ENCODE measurements at places on chromosomes 5 and 9.
A peak's percentile ranks its signal among the peaks of the same experiment; 100 is the strongest.

GRCh38 chr5:124071039-124071438 lies 559.1 kb downstream of the CSNK1G3 start:
- DNase-seq = no peak

DNA sequence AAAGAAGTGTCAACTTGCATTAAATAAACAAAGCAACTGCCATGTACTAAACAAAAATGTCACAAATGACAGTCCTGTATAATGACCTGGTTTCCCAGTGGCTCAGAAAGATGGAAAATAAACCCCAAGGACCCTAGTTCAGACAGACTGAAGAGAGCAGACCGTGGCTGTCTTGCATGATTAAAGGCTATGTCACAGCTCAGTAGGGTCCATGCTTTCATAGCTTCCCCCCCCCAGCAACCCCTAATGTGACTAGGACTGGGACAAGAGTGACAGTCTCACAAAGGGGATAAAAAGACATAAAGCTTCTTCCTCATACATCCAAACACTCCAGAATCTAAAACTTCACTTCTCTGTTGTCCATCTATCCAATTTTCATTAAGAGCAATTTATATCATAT lies 113.6 kb downstream of the NR6A1 start:
- DNase-seq = no peak

- DNase-seq = no peak
Measured at GRCh38 chr5:62395210-62395950, 8.3 kb downstream of the DIMT1 start.

GRCh38 chr5:78542321-78542840 lies 106.2 kb downstream of the LHFPL2 start:
- DNase-seq = no peak

DNA sequence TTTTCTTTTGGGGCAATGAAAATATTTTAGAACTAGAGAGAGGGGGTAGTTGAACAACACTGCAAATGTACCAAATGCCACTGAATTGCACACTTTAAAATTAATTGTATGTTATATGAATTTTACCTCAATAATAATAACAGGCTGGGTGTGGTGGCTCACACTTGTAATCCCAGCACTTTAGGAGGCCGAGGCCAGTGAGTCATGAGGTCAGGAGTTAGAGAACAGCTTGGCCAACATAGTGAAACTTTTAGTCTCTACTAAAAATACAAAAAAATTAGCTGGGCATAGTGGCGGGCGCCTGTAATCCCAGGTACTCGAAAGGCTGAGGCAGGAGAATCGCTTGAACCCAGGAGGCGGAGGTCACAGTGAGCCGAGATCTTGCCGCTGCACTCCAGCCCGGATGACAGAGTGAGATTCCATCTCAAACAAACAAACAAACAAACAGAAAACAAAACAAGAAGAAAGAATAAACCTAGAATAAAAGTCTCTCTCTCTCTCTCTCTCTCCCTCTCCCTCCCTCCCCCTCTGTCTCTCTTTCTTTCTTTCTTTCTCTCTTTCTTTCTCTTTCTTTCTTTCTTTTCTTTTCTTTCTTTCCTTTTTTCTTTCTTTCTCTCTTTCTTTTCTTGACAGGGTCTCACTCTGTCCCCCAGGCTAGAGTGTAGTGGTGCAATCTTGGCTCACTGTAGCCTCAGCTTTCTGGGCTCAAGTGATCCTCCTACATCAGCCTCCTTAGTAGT lies 91.1 kb downstream of the BASP1 start:
- no peak for DNase-seq

- DNase-seq = no peak
Measured at GRCh38 chr5:68264024-68264956, 48.7 kb downstream of the PIK3R1 start.

DNA sequence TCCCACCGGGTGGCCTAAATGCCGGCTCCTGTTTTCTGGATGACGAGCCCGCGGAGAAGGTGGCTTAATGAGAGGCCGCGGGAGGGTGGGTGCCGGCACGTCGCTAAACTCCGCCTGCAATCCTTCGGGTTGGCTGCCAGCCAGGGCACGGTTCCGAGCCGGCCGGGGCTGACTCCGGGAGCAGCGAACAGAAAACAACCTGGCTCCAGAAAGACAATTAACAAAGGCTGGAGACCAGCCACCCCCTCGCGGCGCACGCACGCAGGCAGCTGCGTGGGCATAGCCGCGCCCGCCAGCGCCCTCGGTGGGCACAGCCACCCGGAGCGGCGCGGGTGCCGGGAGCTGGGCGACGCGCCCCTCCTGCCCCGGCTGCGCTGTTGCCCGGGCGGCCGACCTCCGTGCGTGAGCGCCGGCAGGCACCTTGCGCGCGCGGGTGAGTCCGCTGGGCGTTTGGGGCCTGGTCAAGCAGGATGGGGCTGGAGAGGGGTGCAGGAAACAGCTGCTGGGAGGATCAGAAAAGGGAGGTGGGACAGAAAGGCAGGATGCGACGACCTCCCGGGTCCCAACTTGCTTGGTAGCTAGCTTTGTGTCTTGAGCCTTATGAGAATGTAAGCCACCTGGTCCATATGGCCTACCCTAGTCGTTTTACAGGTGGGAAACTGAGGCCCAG lies at the start of gene ARHGEF37:
TSS of gene ARHGEF37 (plus strand) at position 307 of the 670 bp plus-strand sequence. CDS start 16,272 bp downstream, outside the sequence.
- DNase-seq = no peak

DNA sequence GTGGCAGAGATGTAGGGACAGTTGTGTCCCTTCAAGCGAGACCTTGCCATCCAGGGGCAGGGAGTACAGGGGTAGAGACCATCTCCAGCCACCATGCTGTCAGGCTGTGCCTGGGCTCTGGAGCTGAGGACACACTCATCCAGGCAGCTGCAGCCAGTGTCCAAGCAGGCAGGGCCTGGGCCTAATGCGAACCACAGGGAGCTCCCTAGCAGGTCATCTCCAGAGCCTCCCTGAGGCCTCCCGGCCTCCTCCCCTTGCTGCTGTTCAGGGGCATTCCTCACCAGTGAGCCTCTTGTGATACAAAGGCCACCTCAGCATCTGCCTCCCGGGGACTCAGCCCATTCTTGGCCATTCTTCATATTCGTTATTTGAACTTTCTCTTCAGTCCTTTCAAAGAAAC lies 35.0 kb downstream of the TPPP start:
- DNase-seq = no peak

DNA sequence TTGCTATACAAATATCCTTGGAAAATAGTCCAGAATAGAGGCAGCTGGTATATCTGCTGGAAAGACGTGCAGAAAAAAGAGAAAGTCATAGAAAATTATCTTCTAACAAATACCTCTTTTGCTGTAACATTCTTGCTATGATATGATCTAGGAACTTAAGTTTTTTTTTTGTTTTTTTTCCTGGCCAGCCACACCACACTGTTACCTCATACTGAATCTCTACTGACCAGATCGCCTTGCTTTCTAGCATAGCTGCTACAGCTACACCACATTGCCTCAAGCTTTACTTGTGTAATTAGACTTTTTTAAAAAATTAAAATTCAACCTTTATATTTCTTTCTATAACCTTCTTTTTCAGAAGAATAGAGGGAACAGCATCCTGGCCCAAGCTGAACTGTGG lies 142.2 kb upstream of the PRLR start:
- DNase-seq = no peak

DNA sequence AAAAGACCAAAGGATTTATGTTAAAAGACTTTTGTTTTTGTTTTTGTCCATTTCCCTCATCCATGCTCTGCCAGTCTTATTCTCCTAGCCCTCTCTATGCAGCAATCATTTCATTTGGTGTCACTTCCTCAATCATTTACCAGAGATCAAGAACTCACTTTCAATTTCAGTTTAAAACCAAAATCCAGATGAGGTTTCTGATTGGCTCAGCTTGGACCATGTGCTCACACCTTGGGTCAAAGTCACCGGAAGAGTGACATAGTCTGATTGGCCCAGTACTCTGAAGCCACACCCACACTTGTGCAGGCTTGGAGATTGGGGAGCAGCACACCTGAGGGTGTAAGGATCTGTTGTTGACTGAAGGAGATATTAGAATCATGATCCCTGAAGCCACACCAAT lies 79.6 kb downstream of the TLR4 start:
- no peak for DNase-seq

DNA sequence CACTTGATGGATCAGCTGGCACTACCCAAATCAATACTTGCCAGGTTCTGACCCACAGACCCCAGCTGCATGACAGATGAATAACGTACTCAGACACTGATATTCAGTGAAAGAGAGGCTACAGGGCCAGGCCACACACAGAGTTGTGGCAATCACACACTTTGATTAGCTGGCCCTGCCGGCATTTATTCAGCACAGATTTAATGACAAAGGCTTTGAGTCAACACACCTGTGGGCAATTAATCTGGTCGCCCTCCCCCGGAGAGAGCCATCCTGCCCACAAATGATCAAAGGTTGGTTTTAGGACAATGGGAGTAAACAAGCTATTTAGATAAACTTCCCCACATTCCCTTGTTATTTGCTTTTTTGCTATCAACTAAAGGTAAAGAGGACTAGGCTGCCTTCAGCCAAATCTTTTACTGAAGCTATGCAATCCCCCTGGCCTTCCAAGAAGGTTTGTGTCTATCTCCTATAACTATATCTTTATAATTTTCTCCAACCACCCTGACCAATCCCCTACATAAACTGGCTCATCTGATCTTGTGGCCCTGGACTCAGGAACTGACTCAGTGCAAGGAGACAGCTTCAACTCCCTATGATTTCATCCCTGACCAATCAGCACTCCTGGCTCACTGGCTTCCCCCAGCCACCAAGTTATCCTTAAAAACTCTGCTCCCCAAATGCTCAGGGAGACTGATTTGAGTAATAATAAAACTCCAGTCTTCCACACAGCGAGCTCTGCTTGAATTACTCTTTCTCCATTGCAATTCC lies 12.7 kb upstream of the TRIM32 start:
- DNase-seq = no peak

GRCh38 chr5:9455826-9456434 lies 89.9 kb downstream of the SEMA5A start:
- no peak for DNase-seq

DNA sequence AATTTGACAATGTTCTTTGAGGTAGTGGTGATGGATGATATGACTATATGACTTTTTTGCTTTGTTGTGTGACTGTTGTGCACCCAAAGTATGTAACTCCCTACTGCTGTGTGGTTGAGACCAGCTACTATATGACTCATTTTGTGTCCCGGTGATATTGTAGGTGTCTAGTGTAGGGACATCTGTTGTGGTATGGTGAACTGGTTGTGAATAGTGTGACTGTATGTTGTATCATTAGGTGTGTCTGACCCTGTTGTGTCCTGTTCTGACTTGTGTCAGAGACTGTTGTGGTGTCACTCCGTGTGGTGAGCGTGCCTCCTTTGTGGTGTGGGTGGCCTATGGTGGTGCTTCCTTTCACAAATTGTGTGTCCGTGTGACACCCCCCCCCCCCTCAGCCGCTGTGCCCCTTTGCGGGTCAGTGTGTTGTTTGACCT lies 11.2 kb upstream of the CXXC5 start:
- no peak for DNase-seq

DNA sequence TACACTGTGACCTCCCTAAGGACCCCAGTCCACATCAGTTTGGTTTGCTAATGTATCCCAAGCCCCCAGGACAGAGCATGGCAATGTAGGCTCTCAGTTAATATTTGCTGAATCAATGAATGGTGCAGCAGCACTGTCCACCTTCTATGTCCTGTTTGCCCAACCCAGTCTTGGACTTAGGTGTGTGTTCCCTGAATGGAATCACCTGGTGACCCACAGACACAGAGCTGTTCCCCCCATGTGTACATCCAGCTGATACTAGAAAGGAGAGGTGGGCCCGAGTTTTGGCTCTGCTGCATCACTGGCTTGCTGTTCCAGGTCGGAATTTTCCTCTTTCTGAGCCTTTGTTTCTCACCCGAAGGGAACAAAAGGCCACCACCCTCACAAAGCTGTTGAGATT lies 180.2 kb downstream of the AOPEP start:
- no peak for DNase-seq

GRCh38 chr5:149028984-149029383 lies 33.9 kb downstream of the SH3TC2 start:
- DNase-seq = no peak

GRCh38 chr9:20579524-20580314 lies 42.6 kb downstream of the MLLT3 start:
- DNase-seq = no peak

- no peak for DNase-seq
Measured at GRCh38 chr9:85302938-85303756, 438.6 kb downstream of the AGTPBP1 start.

DNA sequence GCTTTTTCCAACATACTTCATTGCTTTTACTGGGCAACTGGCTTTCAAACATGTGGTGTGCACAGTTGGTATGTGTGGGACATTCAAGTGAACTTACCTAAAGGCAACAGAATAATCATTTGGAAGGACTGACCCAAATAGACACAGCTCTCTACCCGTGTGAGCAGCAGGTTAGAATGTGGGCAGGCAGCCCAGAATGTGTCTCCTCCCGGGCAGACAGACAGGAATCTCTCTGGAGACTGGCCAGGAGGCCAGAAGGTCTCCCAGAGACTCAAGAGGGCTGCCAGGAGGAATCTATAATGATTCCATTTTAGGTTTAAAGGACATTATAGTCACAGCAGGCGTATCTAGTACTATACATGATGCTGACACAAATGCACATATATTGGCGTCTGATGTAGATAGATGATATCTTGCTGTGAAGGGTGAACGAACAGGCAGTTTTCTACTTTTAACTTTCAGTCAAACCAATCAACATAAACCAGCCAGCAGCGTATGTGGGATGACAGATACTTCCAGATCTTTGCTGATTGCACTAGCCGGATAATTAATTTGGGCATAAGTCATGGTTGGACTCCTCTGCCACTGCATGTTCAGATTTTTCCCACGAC lies 297.4 kb upstream of the ZNF608 start:
- peak; percentile 81 for DNase-seq

DNA sequence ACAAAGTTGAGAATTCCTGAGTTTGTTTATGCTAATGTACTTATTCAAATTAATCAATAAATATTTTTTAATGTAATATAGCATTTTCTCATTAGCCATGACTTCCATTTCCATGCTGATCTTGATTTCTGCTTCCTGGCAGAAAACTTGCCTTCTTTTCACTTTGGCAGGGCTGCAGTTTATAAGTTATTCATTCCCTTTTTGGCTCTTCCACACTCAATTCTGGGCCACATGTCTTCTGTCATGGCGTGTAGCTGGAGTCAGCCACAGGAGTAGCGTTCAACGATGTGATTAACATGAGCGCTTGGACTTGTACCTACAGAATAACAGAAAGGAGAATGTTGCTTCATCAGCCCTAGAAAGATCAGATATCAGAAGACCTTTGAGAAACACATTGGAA lies 172.9 kb downstream of the CFAP90 start:
- no peak for DNase-seq

GRCh38 chr5:156759156-156759555 lies 90.9 kb upstream of the PPP1R2B start:
- DNase-seq = no peak

DNA sequence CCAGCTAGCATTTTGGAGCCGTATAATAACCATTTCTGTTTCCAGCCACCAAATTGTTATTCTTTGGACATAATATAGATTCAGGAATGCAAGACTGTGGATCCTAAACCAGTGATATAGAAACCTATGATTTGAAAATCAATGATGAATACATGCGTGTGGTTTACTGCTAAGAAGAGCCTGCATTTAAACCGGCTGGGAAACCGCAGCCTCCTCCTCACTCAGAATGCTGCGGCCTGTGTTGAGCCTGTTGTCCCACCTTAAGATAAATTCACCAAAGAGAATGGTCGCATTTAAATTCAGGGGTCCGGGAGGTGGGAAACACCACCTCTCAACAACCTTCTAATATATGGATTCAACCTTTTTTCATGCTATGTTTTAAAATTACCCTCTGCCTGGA lies 148.0 kb downstream of the MEF2C start:
- DNase-seq = no peak

GRCh38 chr9:35108461-35108860 lies 5.5 kb upstream of the STOML2 start:
- DNase-seq = no peak
